ENCODE measurements at places on chromosomes 11 and 22. TPM values are rescaled to one million over a fixed set of nuclear protein-coding genes. Genes with fewer than 3 reads are reported as not detected.

Gene TRIM29
- total RNA-seq = 2.1 TPM

Gene HRAS
- 89.3 TPM for total RNA-seq

Gene TTC36
- total RNA-seq = 2.7 TPM

Gene CCDC73
- total RNA-seq = not detected

Gene OR51I1
- total RNA-seq = 1.0 TPM

Gene LINC01488
- not detected for total RNA-seq

Gene TEX54
- not detected for total RNA-seq

Gene LIMK2
- total RNA-seq = 11.5 TPM

Gene CDCA5
- total RNA-seq = 61.9 TPM

Gene INPP5J
- 0.87 TPM for total RNA-seq

Gene TMEM45B
- total RNA-seq = not detected

Gene CDC42EP2
- total RNA-seq = 12.6 TPM

Gene TPBGL
- not detected for total RNA-seq

Gene ABTB2
- 12.5 TPM for total RNA-seq

Gene CRYAB
- not detected for total RNA-seq

Gene CEND1
- total RNA-seq = 2.1 TPM

Gene POTEH
- total RNA-seq = 24.9 TPM

Gene TRIM51G
- not detected for total RNA-seq

Gene TRIM44
- 26.1 TPM for total RNA-seq

Gene TYR
- not detected for total RNA-seq

Gene AGBL2
- 1.3 TPM for total RNA-seq

Gene EMID1
- 0.21 TPM for total RNA-seq

Gene MPEG1
- not detected for total RNA-seq

Gene SYT8
- total RNA-seq = not detected

Gene APOL5
- not detected for total RNA-seq

Gene CARD10
- total RNA-seq = 35.8 TPM

Gene GGTLC2
- total RNA-seq = not detected

Gene PTPRCAP
- 1.4 TPM for total RNA-seq

Gene LPXN
- total RNA-seq = 19.8 TPM

Gene LRRN4CL
- 0.21 TPM for total RNA-seq

Gene OR10A2
- total RNA-seq = not detected

Gene OSBP2
- 6.3 TPM for total RNA-seq

Gene PLEKHB1
- 5.8 TPM for total RNA-seq

Gene CTSW
- total RNA-seq = 0.41 TPM

Gene MRGPRF
- total RNA-seq = not detected

Gene SLC35E4
- 9.0 TPM for total RNA-seq

Gene EXT2
- total RNA-seq = 101 TPM

Gene MUC5AC
- total RNA-seq = under 0.01 TPM

Gene RAG1
- 0.45 TPM for total RNA-seq

Gene EFCAB6
- total RNA-seq = 0.26 TPM

Gene TM7SF2
- 20.5 TPM for total RNA-seq

Gene GRK3
- 0.60 TPM for total RNA-seq

Gene FAM89B
- total RNA-seq = 48.4 TPM

Gene PNPLA2
- total RNA-seq = 50.9 TPM

Gene FGF19
- total RNA-seq = not detected

Gene CHCHD10
- total RNA-seq = 14.9 TPM

Measured in A375 (cell line).